Activated B cell treated with CpG ODN at 0.5 μM for 24 hours (primary cell): ENCODE measurements at places on chromosomes 1 and 21. TPM values are rescaled to one million over a fixed set of nuclear protein-coding genes. Genes with fewer than 3 reads are reported as not detected.

The WDR47 gene
- total RNA-seq, result 10.3 and 10.9 TPM in 2 replicates

The OR6N1 gene
- not detected in 2 replicates for total RNA-seq

The SYDE2 gene
- total RNA-seq, result 0.38 and 0.64 TPM in 2 replicates

The TAS1R1 gene
- not detected in 2 replicates for total RNA-seq

GRCh38 chr1:172298141-172298540, 122.3 kb upstream of the C1orf105 start:
- DNase-seq, result no peak

DNA sequence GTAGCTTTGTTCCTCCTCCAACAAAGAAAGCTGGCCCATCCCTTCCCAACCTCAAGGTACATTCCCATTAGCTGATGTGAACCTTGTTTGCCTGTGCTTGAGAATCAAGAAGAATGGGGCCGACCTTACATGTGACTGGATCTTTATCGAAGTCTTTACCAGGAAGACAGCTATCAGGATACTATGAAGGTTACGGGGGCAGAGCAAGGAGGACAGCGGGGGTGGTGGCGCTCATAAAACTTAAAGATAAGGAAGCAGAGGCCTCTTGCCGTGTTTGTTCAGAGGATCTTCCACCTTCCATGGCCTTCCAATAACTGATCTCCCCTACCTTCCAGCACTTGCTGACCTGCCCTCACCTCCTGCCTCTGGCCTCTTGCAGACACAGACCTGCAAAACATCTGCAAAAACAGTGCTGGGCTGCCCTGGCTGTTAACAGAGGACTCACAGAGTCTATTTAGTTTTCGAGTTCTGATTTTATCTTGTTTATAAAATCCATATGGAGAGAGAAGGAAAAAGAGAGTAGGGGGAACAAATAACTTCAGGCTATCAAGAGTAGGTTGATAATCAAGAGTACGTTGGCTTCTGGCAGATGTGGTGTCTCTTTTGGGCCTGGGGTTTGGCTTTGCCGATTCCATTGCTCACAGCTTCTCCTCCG, 198.0 kb downstream of the HUNK start:
- DNase-seq, result no peak

DNA sequence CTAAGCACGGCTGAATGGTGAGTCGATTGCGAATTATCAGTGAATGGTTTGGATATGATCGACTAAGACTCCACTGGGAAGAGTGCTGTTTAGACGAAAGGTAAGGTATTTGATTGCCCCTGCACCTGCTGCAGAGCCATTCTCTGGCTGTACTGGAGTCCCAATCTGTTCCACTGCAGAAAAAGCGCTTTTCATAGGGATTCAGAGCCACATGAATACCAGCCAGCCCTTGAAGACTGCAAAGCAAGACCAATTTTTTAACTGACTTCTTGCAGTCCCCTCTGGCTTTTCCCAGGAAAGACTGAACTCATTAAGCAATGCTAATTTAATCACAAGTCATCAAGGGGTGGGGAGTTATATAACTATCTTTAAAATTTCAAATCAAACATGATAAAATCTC, 1.3 kb downstream of the GREM2 start:
- DNase-seq, result no peak

- DNase-seq, result no peak
Observed at GRCh38 chr1:218837051-218837450, 336.6 kb upstream of the LYPLAL1 start.

DNA sequence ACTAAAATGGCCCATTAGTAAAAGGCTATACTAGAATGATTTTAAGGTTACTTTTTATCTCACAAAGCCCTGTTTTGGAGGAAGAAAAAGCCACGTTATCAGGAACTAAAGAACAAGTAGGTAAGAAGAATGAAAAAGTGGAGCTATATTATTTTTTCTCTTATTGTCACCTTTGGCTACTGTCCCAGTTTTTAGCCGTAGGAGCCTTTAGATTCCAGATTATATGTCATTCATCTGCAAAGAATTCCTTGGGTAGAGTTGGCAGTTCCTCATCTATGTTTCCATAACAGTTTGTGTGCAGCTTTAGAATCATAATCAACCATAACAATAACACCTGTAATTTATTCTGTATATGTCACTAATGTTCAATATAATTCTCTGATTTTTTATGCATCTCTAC, 83.8 kb downstream of the TPR start:
- no peak for DNase-seq

GRCh38 chr1:53295726-53296116, 32.1 kb downstream of the LRP8 start:
- DNase-seq, result no peak

DNA sequence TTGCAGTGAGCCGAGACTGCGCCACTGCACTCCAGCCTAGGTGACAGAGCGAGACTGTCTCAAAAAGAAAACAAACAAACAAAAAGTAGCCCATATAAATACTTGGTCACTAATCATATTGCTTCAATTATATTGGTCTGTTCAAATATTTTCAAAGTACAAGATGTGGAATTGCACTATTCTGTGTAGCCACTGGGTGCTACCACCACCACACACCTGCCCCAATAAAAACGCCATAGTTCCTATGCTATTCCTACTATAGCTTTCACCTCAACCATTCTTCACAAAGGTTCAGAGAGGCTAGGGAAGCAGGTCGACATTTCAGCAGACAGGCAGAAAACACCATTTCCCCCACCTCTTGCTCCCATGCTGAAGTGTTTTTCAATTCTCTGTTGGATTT, 16.7 kb downstream of the NDC1 start:
- DNase-seq, result no peak

DNA sequence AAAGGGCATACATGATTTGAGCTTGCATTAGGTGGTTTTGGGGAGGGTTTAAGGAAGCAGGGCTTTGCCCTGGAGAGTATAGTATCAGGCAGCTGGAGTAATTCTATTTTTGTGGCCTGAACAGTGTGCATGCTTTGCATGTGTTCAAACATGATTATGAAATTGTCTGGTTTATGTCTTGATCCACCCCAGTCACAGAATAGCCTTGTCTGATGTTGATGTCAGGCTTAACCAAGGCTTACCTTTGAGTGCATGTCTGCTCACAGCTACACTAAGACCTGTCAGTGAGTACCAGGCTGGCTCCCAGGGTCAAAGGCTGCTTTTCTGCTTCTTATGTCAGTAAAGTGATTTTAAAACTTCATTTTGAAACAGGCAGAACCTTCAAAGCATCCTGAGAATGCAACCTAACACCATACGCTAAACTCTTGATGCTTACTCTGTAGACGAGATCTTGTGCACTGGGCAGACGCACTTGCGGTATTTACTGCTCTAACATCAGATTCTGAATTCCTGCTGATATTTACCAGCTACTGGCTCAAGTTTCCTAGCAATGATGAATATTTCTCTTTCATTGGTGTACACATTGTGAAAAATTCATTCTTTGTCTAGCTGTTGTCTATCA, 78.9 kb downstream of the MAP3K21 start:
- no peak for DNase-seq

DNA sequence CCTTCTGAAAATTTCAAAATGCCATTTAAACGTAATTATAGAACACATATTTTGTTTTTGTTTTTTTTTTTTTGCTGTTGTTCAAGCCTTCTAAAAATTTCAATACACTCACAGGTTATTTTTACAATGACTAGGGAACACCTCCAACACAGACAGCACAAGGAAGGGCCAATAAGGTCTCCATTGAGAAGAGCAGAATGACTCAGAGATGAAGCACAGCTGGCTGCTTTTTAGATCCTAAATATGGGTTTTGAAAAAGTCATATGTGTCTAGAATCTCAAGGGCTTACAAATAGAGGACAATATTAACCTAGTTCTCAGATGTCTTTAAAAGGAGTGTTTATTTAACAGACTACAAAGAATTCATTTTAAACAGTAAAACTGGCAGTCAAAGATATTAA, 104.6 kb downstream of the NEGR1 start:
- no peak for DNase-seq

DNA sequence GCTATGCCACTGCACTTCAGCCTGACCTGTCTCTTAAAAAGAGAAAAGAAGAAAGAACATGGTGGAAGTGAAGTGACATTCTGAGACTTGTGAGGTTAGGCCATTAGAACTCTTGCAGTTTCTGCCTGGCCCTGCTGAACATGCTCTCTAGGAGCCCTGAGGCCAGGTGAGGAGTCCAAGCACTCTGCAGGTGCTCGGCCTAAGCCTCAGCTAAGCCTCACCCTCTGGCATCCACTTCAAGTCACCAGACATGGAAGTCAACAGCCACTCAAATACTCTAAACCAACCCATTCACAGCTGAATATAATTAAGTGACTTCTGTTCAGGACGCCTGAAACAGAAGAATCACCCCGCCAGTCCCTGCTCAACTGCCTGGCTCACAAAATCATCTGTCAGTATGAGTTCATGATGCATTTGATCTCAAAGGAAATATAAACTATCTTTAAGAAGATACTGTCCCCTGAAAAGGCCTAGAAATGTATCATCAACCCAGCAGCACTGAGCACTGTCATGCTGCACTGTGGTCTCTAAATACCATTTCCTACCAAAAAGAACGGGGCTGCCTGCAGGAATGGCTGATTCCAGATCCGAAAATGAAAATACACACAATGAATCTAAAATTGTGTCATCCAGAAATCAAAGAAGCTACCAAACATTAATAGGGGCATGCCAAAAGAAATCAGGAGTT, 118.8 kb downstream of the PSMG1 start:
- no peak for DNase-seq

- no peak for DNase-seq
Observed at GRCh38 chr1:169595764-169596711, 9.8 kb upstream of the F5 start.

GRCh38 chr1:231990388-231990787, 363.8 kb downstream of the DISC1 start:
- DNase-seq, result no peak

GRCh38 chr1:19918057-19918456, 5.4 kb downstream of the PLA2G2E start:
- DNase-seq, result peak; percentile 57

DNA sequence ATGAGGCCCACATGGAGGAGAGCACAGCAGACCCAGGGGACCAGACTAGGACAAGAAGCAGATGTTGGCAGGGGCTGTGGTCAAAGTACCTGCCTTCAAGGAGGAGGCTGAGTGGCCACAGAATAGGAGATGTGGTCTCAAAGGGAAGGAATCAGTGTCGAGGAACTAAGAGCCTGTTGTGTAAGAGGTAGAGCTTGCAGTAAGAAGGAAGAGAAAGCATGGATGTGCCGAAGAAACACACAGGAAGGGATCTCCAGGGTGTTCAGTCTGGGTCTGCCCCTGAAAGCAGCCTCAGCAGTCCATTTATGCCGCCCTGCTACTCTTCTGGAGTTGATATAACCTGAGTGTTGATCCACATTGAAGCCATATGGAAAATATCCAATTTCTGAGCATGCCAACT, 83.9 kb downstream of the NID1 start:
- DNase-seq, result no peak

DNA sequence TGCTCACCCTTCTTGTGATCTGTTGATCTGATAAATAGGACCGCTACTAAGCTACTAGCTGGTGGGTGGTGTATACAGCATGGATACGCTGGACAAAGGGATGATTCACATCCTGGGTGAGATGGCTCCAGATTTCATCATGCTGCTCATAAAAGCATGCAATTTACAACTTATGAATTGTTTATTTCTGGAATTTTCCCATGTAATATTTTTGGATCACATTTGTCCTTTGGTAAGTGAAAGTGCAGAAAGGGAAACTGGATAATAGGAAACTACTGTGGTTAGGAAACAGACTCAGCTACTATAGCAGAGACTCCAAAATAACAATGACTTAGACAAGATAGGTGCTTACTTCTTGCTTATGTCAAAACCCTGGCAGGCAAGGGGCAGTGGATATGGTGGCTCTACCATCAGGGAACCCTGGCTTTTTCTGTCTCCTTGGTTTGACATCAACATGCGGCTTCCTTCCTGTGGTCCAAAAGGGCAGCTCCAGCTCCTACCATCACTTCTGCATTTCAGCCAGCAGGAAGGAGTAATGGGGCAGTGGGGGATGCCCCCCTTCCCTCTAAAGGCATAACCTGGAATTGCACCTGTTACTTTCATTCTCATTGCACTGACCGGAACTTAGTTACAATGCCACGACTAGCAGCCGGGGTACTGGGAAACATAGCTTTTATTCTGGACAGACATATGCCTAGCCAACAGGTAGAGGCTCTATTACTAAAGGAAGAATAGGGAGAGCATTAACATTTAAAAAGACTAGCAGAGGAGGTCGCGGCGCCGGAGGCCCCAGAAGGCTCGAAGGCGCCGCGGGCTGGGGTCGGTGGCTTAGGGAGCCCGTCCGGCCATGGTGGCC, 13.8 kb upstream of the AK2 start:
- DNase-seq, result no peak

- no peak for DNase-seq
Observed at GRCh38 chr1:34532113-34532512, 222.7 kb upstream of the GJB5 start.

GRCh38 chr1:230271300-230272035, 154.7 kb downstream of the PGBD5 start:
- DNase-seq, result no peak

DNA sequence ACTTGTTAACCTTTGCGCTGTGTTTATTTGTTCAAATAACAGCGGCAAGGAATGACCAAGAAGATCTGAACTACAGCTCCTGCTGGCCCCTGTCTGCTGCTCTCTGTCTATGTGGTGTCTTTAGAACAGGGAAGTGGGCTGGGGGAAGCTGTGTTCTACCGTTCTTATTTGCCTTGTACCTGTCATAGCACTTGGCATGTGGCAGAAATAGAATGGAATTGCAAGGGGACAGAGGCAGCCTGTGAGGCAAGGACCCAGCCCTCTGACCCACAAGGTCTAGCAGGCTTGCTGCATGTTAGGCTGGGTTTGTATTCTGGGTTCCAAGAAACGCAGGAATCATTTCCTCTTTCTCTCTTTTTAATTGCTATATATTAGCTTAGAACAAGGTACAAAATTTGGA, 20.7 kb downstream of the HMGCS2 start:
- DNase-seq, result no peak

- no peak for DNase-seq
Observed at GRCh38 chr1:203465948-203466347, 9.7 kb upstream of the PRELP start.

DNA sequence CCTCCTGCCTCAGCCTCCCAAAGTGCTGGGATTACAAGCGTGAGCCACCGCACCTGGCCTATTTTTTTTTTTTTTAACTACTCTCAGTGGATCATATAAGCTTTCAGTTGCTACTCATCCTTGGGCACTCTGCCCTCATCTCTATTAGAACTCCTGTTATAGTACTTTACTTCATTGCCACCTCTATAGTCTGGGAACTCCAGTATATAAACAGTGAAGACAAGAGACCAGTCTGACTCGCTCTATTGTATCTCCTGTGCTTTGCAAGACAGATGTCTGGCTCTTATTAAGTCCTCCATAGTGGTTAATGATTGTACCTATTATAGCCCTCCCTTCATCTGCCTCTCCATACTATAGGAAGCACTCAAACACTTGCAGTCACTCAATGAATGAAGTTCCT, 15.1 kb downstream of the KHDRBS1 start:
- DNase-seq, result no peak

- DNase-seq, result no peak
Observed at GRCh38 chr21:29674343-29674742, 265.5 kb downstream of the GRIK1 start.

DNA sequence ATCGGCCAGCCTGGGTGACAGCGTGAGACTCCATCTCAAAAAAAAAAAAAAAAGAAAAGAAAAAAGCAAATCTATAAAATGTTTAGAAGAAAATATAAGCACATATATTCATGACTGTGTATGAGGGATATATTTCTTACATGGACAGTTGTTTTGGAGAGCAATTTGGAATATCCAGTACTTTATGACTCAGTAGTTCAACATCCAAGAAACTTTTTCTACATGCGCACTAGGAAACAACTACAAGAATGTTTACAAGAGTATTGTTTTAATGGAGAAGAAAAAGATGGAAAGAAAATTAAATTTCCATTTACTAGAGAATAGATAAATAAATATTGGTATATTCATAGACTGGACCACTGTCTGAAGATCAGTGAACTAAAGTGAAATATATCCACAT, 77.5 kb downstream of the MAST2 start:
- DNase-seq, result no peak
